SHP77 treated with DMSO at 0.1 percent for 48 hours (cell line): ENCODE measurements at places on chromosomes 2 and 18.

GRCh38 chr18:33507019-33507418, 66.5 kb upstream of the CCDC178 start:
- no peak for DNase-seq

- DNase-seq: no peak
Measured at GRCh38 chr2:216858312-216858711, 1.6 kb downstream of the TNP1 start.

DNA sequence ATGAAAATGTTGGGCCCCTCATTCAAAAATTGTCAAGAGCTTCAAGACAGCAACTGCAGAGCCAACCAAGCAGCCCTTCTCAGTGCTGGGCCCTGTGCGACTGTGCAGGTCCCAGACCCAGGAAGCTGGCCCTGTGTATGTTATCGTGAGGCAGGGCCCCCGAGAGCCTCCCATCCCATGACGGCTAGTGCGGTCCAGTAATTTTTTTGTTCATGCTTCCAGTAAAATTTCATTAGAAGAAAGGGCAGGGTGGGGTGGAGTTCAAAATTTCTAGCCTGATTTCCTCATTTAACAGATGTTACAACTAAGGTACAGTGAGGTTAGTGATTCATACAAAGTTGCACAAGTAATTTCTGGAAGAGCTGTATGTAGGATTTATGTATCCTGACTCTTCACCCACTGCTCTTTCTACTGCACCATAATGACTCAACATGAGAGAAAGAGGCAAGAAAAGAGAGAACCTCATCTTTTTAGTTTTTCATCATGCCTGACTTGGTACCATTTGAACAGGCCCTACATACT, 105.5 kb downstream of the ZEB2 start:
- DNase-seq: no peak

GRCh38 chr18:64245126-64245861, 96.4 kb upstream of the LINC00305 start:
- DNase-seq: no peak

DNA sequence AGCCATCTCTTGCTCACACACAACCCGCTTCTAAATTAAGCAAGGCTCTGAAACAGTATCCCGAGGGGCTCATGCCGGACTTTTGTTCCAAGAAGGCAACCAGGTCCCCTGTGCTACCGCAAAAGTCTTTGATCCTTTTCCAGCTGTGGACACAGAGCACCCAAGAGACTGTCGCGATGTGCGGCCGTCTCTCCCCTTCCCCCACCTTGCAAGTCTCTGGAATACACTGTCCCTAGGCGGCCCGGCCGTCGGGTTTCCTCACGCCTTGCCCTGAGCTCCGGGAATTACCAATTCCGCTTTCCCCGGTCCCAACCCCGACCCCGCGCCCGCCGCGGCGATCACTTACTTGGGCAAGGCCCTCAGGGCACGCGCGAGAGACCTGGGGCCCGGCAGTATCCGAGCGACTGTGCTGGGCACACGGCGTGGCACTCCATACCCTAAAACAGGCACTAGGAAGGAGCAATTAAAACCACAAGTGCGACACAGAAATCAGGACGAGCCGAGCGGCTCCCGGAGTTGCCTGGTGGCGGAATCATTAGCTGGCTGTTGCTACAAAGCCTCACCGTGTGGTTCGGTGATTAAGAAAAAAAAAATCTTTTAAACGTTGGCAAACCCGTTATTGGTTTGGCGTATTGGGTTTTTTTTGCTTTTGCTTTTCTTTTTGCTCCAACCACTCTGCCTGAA, 2.2 kb upstream of the DLX1 start:
- no peak for DNase-seq

GRCh38 chr18:7566567-7567473, at the start of gene PTPRM:
PTPRM (plus strand) TSS chr18:7567316; CDS start chr18:7567819, 503 bp downstream.
- no peak for DNase-seq

GRCh38 chr2:117953231-117953630, 60.6 kb downstream of the CCDC93 start:
- no peak for DNase-seq

DNA sequence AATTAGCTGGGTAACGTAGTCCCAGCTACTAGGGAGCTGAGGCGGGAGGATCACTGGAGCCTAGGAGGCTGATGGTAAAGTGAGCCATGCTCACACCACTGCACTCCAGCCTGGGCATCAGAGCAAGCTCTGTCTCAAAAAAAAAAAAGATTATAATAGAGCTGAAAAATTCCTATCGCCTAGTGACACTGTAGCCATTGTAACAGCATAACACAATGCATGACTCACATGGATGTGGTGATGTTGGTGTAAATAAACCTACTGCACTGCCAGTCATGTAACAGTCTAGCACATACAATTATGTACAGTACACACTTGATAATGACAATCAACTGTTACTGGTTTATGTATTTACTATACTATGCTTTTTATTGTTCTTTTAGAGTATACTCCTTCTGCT, 39.6 kb downstream of the MGAT4A start:
- no peak for DNase-seq

GRCh38 chr2:121690095-121690494, 40.8 kb upstream of the CLASP1 start:
- no peak for DNase-seq

DNA sequence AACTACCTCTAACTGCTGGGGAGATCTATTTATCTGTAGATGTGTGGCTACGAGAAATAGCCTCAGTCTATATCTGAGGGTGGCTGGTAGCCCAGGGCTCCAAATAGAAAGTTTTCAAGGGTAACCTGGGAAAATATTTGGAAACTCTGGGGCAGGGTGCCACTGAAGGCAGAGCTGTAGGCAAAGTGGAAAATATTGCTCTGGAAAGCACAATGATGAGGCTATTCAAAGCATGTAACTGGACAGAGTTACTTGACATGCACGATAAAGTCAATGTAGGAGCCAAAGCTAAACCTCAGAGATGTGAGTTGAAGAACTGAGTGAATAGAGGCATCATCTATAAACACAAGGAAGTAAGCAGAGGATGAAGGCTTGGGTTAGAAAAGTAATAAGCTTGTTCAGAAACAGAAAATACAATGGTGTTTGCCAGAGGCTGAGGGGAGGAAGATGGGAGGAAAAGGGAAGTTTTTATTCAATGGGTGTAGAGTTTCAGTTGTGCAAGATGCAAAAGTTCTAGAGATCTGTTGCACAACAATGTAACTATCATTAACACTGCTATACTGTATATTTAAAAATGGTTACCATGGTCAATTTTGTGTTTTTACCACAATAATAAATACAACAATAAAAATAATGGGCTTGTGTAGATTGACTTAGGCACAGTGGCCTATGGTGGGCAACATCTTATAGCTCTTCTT, 171.6 kb downstream of the MBD2 start:
- no peak for DNase-seq

DNA sequence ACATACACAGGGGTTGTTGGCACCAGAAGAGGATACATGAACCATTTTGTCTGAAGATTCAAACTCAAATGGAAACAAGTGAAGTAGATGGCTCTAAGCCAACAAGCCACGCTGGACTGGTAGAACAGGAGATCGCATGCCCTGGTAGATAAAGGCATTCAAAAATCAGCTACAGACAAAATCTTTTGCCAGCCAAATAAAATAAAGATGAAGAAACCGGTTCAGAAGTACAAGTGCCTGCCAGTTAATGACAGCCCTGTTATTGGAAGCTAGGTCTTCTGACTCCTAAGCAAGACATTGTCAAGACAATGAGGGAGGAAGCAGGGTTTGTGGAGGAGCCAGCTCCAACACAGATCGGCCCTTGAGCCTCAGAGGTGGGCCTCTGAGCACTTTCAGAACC, 52.3 kb downstream of the EHD3 start:
- no peak for DNase-seq

DNA sequence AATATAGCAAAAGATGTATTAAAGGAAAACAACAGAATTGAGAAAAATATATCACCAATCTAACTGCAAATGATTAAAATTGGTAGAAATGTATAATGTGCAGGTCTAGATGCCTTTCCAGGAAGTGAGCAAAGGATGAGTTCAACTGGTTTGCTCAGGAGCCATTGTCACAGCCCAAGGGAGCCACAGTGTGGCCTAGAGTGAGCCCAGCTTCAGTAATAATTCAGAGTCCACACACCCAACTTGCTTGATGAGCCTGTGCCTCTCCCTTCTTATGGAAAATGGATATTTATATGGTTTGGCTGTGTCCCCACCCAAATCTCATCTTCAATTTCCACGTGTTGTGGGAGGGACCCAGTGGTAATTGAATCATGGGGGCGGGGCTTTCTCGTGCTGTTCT, 92.2 kb upstream of the ASAP2 start:
- DNase-seq: no peak

- DNase-seq: no peak
Measured at GRCh38 chr2:1743396-1744150, 742 bp downstream of the PXDN start.

GRCh38 chr2:232261776-232262175, 116.8 kb upstream of the ALPP start:
- DNase-seq: no peak

- no peak for DNase-seq
Measured at GRCh38 chr2:122525336-122525735, 769.9 kb downstream of the TSN start.

DNA sequence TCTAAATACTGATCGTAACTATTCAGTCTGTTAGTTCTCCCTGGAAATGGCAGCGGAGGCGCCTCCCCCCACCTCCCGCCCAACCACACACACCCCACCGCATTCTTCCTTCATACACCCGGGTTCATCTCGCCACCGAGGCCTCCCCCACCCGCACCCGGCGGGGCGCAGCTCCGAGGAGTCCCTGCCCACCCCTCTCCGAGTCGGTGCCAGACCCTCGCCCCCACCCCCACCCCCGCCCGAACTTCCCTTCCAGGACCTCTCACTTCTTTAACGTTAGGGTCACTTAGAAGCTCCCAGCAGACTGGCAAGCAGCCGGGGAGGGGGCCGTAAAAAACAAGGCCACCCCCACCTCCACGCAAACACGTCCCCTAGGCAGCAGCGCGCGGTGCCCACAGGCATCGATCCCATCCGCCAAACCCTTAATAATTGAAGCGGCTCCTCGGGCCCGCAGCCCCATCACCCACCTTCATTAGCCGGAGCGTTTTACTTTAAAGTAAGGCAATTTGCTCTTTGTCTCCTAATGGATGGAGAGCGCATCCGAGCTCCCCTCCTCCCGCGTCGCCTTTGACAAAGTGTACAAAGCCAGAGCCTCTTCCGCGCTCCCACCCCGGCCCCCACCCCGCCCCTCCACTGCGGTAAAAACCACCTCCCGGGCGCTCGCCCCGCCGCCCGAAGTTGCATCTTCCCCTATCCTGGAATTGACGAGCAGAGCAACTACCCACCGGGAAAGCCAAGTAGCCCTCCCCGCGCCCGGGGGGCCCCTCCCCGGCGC, 624 bp downstream of the ZNF516 start:
- no peak for DNase-seq

DNA sequence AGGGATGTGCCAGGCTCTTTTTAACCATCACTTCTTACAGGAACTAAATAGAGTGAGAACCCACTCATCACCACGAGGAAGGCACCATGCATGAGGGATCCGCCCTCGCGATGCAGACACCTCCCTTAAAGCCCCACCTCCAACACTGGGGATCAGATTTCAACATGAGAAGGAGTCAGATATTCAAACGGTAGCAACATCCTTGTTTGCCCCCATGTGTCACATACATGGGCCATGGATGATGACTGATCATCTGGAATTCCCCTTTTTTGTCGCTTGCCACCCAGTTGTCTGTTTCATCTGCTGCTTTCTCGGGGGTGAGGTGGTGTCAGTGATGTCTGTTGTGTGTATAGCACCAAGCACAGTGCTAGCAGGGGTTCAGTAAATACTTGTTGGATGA, 57.9 kb downstream of the NCK2 start:
- no peak for DNase-seq

DNA sequence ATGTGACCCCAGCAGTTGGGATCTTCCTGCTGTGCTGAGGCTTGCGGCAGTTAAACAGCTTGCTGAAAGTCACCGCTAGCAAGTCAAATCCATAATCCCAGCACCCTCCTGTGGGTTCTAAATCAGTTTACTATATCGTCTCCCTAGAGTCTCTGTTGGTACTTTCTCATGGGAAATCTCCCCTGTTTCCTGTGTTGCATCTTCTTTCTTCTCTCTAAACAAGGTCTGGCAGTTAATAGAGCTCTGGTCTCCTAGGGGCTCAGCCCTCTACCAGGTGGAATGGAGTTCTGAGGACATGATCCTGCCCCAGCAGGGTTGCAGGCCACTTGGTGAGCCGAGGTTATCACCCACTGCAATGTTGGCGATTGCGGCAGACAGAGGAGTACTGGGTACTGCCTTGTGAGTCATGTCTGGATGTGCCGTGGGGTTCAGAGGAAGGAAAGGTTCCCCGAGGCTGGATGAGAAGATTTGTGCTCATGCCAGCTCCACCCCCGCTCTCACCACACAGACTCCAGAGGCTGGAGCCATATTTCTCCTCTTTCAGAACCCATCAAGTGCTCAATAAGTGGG, 59.4 kb upstream of the SIX2 start:
- no peak for DNase-seq
